Temporal lobe (tissue), 4 donors: ENCODE measurements at places on chromosomes 3 and 15. TPM values are rescaled to one million over a fixed set of nuclear protein-coding genes. Genes with fewer than 3 reads are reported as not detected.

Gene CSPG5
- total RNA-seq = 111 TPM

Gene CFAP91
- total RNA-seq = 4.9 TPM

Gene NLGN1
- total RNA-seq = 61.0 TPM

Gene CLSTN2
- 18.4 TPM for total RNA-seq

Gene SLC51A
- 0.49 TPM for total RNA-seq

Gene ACOX2
- 0.98 TPM for total RNA-seq

Gene KBTBD8
- total RNA-seq = 9.8 TPM

Gene OIP5
- total RNA-seq = 1.5 TPM

Gene SERPINI2
- 0.74 TPM for total RNA-seq

Gene CTXND1
- total RNA-seq = 0.74 TPM

Gene SEMA3G
- 3.7 TPM for total RNA-seq

Gene LMAN1L
- total RNA-seq = not detected

Gene GPR176
- total RNA-seq = 32.7 TPM

Gene NUDT16
- 12.0 TPM for total RNA-seq

Gene IQCF5
- total RNA-seq = not detected

Gene MOBP
- total RNA-seq = 0.25 TPM

Gene OCA2
- total RNA-seq = 2.7 TPM

Gene FSD2
- total RNA-seq = not detected

Gene TRIM42
- not detected for total RNA-seq

Gene CMSS1
- total RNA-seq = 12.3 TPM

Gene PDHB
- 48.4 TPM for total RNA-seq

Gene GLDN
- 2.7 TPM for total RNA-seq

Gene STXBP5L
- total RNA-seq = 12.3 TPM

Gene CCR8
- total RNA-seq = not detected

Gene CDHR4
- total RNA-seq = under 0.01 TPM

Gene FBXW12
- 1.5 TPM for total RNA-seq

Gene CHP1
- total RNA-seq = 37.1 TPM

Gene LARP6
- total RNA-seq = 10.8 TPM

Gene GUCA1C
- not detected for total RNA-seq

Gene NR1I2
- 0.74 TPM for total RNA-seq

Gene IGF2BP2
- 15.2 TPM for total RNA-seq

Gene RBMS3
- total RNA-seq = 7.6 TPM

Gene PLCB2
- total RNA-seq = 3.0 TPM

Gene CFAP92
- 1.2 TPM for total RNA-seq

Gene DUOXA2
- not detected for total RNA-seq

Gene GRAMD2A
- 0.49 TPM for total RNA-seq
